ENCODE measurements at places on chromosomes 5 and 9.

GRCh38 chr9:20558566-20559016 is 63.7 kb downstream of the MLLT3 start:
- DNase-seq: peak; percentile 37

DNA sequence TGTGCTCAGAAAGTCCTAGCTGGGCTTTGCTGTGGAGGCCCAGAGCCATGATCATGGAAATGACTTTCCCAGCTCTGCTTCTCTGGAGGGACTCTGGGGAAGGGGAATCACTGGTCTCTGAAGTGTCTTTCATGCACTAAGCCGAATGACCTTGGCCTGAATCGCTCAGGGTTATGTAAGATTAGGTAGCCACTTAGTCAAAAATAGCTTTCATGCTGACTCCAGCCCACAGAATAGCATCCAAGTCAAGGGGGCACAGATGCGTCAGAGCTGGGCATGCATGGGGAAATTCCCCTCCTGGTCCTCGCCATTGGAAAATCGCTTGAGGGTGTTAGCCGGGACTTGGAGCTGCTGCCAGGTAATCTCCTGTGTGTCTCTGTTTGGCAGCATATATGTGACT is 36.1 kb upstream of the PPARGC1B start:
- no peak for DNase-seq

DNA sequence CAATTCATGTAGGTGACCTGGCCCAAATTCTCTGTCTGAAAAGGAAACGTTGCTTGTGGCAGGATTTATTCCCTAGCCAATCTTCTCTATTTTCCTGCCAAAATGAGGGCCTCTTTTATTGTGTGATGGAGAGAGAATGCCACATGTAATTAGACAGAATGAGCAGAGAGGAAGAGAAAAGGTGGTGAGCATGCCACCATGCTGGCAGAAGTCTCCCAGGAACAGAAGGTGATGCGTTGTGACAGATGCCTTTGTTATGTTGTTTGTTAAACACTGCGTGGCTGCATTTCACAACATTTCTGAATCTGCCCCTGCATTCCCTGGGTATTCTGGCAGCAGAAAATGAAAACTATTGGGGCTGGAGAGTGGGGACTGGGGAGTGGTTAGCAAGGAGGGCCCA is 577.6 kb downstream of the TLR4 start:
- DNase-seq: no peak

GRCh38 chr5:35360671-35361070 is 130.4 kb upstream of the PRLR start:
- DNase-seq: no peak

- DNase-seq: no peak
Measured at GRCh38 chr5:119814655-119815054, 185.3 kb downstream of the FAM170A start.

- DNase-seq: no peak
Measured at GRCh38 chr9:124325816-124326215, 68.1 kb downstream of the NEK6 start.

DNA sequence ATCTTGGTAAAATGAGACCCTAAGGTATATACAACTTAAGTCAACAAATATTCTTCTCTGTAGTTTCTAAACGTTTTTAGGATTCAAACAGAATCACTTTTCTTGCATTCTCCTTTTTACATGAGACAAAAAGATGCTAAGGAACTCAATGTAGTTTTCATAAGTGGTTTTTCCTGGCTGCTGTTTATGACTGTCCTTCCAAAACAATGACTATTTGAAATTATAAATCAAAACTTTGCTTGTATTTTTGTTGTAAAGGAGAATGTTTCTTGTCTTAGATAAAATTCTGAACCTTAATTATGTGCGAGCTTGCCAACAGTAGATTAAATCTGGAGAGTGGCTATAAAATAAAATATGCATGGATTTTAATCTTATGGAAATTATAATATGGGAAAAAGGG is 53.8 kb downstream of the GRIN3A start:
- DNase-seq: no peak

DNA sequence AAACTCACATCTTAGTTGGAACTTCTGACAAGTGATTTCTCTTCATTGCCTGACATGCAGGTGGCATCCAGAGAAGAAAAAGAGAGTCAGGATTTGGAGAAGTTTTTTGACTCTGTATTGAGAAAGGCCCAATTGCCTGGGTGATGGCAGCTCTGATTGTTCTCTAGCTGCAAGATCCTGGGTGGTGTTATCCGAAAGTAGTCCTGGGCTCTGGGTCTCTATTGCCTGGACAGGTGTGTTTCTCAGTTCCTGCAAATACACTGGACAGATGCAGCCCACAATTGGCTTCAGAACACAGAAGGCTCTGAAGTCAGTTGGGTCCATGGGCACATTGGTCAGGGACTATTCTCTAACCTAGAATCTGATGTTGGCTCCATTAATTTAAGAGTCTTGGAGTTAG is 67.4 kb downstream of the RGS3 start:
- no peak for DNase-seq

- no peak for DNase-seq
Measured at GRCh38 chr9:112894041-112894440, 3.4 kb upstream of the SLC46A2 start.

- no peak for DNase-seq
Measured at GRCh38 chr9:127557998-127558546, 54.0 kb upstream of the STXBP1 start.

DNA sequence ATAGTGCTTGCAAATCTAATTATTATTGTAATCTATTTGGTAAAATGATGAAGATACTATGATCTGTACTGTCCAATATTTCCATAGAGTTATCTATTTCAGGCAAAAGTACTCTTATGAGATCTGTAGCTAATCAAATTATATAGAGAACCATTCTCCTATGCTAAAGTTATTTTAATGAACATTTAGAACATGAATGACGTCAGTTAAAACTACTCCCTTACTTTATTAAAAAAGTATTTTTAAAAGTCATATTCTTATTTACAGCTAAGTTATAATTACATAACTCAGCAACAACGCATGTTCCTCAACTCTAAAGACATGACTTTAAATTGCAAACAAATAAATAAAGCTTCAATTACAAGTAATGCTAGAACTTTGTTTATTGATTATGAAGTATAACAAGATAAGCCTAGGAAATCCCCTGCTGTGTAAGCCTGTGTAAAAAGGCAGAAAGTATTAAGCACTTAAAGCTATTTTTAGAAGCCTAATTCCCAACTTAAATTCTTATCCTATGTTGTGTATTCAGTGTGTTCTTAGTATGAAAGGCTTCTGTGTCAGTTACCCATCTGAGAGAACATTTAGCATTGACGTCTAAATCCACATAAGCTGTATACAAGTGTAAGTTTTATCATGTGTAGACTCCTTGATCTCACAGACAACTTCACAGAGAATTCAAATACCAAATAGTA is 285.7 kb downstream of the HCN1 start:
- no peak for DNase-seq

- DNase-seq: no peak
Measured at GRCh38 chr5:84603568-84604185, 219.0 kb upstream of the EDIL3 start.

- no peak for DNase-seq
Measured at GRCh38 chr5:144273232-144274027, 102.8 kb downstream of the KCTD16 start.

Data from esophagus muscularis mucosa (tissue), 4 donors.